A549 treated with CpdA at 1 μM for 4 hours (cell line): ENCODE measurements at places on chromosomes 2 and 18. TPM values are rescaled to one million over a fixed set of nuclear protein-coding genes. Genes with fewer than 3 reads are reported as not detected.

The TMEM198 gene
- total RNA-seq: 0.33 to 1.5 TPM (median 1.2 TPM) in 5 replicates

The UGT1A3 gene
- total RNA-seq: 0.08 to 0.23 TPM (median 0.13 TPM) in 3 of 5 replicates, not detected in the others

The TTC39C gene
- 10.1 to 12.3 TPM (median 10.5 TPM) in 5 replicates for total RNA-seq

The PER2 gene
- total RNA-seq: 3.0 to 3.6 TPM (median 3.3 TPM) in 5 replicates

The SDC1 gene
- 161 to 205 TPM (median 186 TPM) in 5 replicates for total RNA-seq

The C1D gene
- total RNA-seq: 38.9 to 61.6 TPM (median 42.3 TPM) in 5 replicates

The ANXA4 gene
- total RNA-seq: 310 to 373 TPM (median 348 TPM) in 5 replicates

The RHOB gene
- total RNA-seq: 113 to 194 TPM (median 184 TPM) in 5 replicates

The INHBB gene
- total RNA-seq: 11.5 to 19.8 TPM (median 13.6 TPM) in 5 replicates

The AGBL5 gene
- 28.8 to 33.5 TPM (median 30.2 TPM) in 5 replicates for total RNA-seq

The NOSTRIN gene
- total RNA-seq: 1.3 to 1.6 TPM (median 1.6 TPM) in 5 replicates

The KIF5C gene
- 0.27 to 0.50 TPM (median 0.33 TPM) in 5 replicates for total RNA-seq

The LIMS2 gene
- 4.0 to 8.1 TPM (median 5.2 TPM) in 5 replicates for total RNA-seq

The NCKAP5 gene
- 1.2 to 1.3 TPM (median 1.3 TPM) in 5 replicates for total RNA-seq

The FRZB gene
- total RNA-seq: 0.03 TPM in 1 of 5 replicates, not detected in the others

The C2orf49 gene
- total RNA-seq: 13.8 to 18.6 TPM (median 15.3 TPM) in 5 replicates

The CCDC178 gene
- not detected in 5 replicates for total RNA-seq

The SP140 gene
- 0.14 to 0.29 TPM (median 0.22 TPM) in 4 of 5 replicates, not detected in the other for total RNA-seq

The BMP10 gene
- not detected in 5 replicates for total RNA-seq

The GRHL1 gene
- total RNA-seq: 0.77 to 1.6 TPM (median 0.81 TPM) in 5 replicates

The HOXD13 gene
- total RNA-seq: 0.16 to 0.34 TPM (median 0.30 TPM) in 5 replicates
